ENCODE measurements at places on chromosomes 12 and 14. TPM values are rescaled to one million over a fixed set of nuclear protein-coding genes. Genes with fewer than 3 reads are reported as not detected.

The PA2G4 gene
- total RNA-seq, result 120 TPM

The RIPK3 gene
- total RNA-seq, result 6.8 TPM

The AKAP6 gene
- 11.0 TPM for total RNA-seq

The ALDH1L2 gene
- 3.3 TPM for total RNA-seq

The ADCY4 gene
- 23.4 TPM for total RNA-seq

The RNU4-1 gene
- total RNA-seq, result not detected

The SERPINA10 gene
- not detected for total RNA-seq

The LTA4H gene
- total RNA-seq, result 89.7 TPM

The GLI1 gene
- total RNA-seq, result 2.0 TPM

The KRT8 gene
- total RNA-seq, result 58.1 TPM

The ACSS3 gene
- 4.1 TPM for total RNA-seq

The PMEL gene
- total RNA-seq, result 75.7 TPM

DNA sequence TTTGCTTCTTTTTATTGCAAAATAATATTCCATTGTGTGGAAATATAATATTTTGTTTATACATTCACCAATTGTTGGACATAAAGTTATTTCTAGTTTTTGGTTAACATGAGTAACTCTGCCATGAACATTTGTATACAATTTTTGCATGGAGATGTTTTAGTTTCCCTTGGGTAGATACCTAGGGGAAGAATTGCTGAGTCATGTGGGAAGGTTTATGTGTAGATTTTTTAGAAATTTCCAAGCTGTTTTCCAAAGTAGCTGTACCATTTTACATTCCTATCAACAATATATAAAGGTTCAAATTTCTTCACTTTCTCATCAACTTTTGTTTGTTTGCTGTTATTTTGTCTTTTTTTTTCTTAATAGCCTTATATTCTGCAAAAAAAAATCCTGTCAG, 664.7 kb upstream of the FBXO33 start:
- H3K4me3 ChIP-seq, result no peak overlapping the region
- H3K4me1 ChIP-seq, result no peaks in the 10 kb centered on the region
- no peaks in the 10 kb centered on the region for H3K27me3 ChIP-seq
- no peak overlapping the region for H3K27ac ChIP-seq
- H3K36me3 ChIP-seq, result no peaks in the 10 kb centered on the region
- no peak for DNase-seq

DNA sequence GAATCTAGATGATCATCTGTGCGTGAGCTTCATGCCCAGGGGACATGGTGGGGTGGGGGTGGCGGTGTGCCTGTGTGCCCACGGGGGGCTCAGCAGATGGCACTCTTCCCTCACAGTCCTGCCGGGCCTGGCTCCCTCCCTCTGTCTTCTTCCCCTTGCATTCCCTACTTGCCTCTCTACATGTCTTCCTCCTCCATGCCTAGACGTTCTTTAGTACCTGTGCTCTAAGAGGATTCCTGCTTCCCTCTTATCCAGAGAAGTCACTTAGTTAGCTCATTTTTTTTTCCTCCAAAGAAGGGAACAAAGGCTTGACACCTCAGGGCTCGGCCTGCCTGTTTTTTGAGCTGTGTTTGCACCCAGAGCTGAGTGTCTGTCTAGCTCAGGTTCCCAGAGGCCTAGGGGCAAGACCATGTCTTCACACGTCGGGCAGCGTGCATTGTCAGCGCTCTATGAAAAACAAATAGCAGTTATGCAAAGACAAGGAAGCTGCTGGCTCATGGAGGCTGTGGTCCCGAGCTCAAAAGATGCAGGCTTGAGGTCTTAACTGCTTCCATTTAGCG, 48.8 kb downstream of the NINJ2 start:
- no peak for DNase-seq
- H3K36me3 ChIP-seq, result no peaks in the 10 kb centered on the region
- H3K4me1 ChIP-seq, result peaks cover 35% of the 10 kb centered on the region
- no peaks in the 10 kb centered on the region for H3K27me3 ChIP-seq
- H3K4me3 ChIP-seq, result no peak overlapping the region

GRCh38 chr12:5317556-5317955, 114.4 kb upstream of the NTF3 start:
- H3K27ac ChIP-seq, result no peak overlapping the region
- no peak overlapping the region for H3K4me3 ChIP-seq
- no peaks in the 10 kb centered on the region for H3K36me3 ChIP-seq
- H3K4me1 ChIP-seq, result peaks cover 10% of the 10 kb centered on the region

DNA sequence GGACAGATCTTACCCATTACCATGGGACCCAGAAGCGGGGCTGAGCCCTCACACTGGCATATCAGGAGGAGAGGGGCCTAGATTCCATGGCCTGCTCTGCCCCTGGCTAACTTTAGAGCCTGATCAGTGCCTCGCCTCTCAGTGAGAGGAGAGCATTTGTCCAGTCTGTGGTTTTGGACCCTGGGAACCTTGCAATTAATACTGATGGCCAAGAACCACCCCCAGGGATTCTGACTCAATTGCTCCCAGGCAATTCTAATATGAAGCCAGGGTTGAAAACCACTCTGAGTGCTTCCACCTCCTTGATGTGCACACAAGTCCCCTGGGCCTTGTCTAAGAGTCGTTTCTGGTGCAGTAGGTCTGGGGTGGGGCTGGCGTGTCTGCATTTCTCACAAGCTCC, 67.7 kb downstream of the CALM1 start:
- H3K27me3 ChIP-seq, result no peaks in the 10 kb centered on the region
- H3K4me3 ChIP-seq, result no peak overlapping the region
- no peak overlapping the region for H3K27ac ChIP-seq
- no peak for DNase-seq
- H3K4me1 ChIP-seq, result no peaks in the 10 kb centered on the region
- no peaks in the 10 kb centered on the region for H3K36me3 ChIP-seq

GRCh38 chr14:62117751-62118105, 355.5 kb downstream of the SNAPC1 start:
- H3K36me3 ChIP-seq, result no peaks in the 10 kb centered on the region
- peak overlapping the region; percentile 37 for H3K4me3 ChIP-seq
- H3K27ac ChIP-seq, result no peak overlapping the region
- no peak for DNase-seq
- H3K4me1 ChIP-seq, result peaks cover 16% of the 10 kb centered on the region
- H3K27me3 ChIP-seq, result peaks cover 67% of the 10 kb centered on the region

DNA sequence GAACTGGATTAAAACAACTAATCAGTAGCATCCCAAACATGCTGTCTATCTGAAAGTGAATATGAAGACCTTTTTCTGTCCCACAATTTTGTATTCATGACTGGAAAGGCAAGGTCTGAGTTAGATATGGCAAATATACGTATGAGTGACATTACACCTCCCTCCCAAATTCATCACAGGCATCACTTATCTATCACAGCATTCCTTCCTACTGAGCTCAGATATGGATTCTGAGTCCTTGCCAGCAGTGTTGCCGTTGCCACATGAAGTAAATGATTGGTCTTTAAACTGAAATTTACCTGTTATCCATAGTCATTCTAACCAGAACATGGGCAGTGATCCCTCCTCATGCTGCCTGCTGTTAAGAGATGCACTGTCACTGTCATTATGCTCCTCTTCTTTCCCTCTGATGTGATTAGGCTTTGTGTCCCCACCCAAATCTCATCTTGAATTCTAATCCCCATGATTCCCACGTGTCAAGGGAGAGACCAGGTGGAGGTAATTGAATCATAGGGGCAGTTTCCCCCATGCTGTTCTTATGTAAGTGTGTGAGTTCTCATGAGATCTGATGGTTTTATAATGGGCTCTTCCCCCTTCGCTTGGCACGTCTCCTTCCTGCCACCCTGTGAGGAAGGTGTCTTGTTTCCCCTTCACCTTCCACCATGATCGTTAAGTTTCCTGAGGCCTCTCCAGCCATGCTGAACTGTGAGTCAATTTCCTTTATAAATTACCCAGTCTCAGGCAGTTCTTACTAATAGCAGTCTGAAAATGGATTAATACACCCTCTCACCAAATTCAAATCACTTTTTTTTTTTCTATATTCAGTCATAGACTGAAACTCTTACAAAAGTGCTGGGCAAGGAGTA, 288.4 kb downstream of the NUAK1 start:
- no peak overlapping the region for H3K4me3 ChIP-seq
- H3K4me1 ChIP-seq, result no peaks in the 10 kb centered on the region
- DNase-seq, result no peak
- H3K27me3 ChIP-seq, result no peaks in the 10 kb centered on the region
- H3K27ac ChIP-seq, result no peak overlapping the region

- H3K4me1 ChIP-seq, result no peaks in the 10 kb centered on the region
- no peak overlapping the region for H3K4me3 ChIP-seq
- H3K27ac ChIP-seq, result no peak overlapping the region
- H3K36me3 ChIP-seq, result no peaks in the 10 kb centered on the region
- DNase-seq, result no peak
- H3K27me3 ChIP-seq, result no peaks in the 10 kb centered on the region
Measured at GRCh38 chr12:34350092-34351041, 328.1 kb downstream of the ALG10 start.

DNA sequence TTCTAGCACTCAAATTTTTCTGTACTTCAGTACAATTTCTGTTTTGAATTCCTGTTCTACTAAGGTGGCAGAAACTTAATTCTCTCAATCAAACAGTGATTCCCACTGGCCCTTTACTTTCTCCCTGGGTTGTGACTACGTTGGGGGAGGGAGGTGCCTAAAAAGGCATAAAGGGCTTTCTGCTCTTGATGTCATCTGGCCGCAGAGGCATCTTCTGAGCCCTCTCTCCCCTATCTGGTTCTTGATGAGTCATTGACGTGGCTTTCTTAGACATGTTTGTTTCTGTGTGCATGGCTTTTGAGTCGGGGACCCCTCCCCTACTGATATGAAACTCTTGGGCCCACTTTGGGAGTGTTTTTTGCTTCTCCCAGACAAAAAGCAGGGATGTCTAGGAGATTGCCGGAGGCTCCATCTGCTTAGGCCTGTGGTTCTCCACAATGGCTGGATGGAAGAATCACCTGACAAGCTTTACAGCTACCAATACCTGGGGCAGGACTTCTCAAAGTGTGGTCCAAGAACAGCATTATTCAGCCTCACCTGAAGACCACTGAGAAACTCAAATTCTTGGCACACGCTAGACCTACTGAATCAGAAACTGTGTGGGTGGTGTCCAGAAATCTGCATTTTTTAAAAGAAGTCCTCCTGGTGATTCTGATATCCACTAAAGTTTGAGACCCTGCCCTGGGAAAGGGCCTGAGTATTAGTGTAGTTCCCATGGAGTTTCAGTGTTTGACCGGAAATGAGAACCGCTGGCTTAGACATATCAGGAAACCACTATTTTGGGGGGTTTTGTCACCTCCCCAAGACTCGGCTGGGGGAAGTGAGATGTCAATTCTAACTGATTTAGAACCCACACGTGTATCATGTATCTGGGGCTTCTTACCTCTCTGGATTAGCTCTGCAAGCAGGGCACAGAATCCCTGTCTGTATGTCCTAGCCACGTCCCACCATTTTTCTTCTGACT, 395.7 kb upstream of the PDE3A start:
- DNase-seq, result no peak
- no peaks in the 10 kb centered on the region for H3K36me3 ChIP-seq
- H3K27me3 ChIP-seq, result no peaks in the 10 kb centered on the region
- H3K27ac ChIP-seq, result no peak overlapping the region
- no peak overlapping the region for H3K4me3 ChIP-seq
- peaks cover 9% of the 10 kb centered on the region for H3K4me1 ChIP-seq

DNA sequence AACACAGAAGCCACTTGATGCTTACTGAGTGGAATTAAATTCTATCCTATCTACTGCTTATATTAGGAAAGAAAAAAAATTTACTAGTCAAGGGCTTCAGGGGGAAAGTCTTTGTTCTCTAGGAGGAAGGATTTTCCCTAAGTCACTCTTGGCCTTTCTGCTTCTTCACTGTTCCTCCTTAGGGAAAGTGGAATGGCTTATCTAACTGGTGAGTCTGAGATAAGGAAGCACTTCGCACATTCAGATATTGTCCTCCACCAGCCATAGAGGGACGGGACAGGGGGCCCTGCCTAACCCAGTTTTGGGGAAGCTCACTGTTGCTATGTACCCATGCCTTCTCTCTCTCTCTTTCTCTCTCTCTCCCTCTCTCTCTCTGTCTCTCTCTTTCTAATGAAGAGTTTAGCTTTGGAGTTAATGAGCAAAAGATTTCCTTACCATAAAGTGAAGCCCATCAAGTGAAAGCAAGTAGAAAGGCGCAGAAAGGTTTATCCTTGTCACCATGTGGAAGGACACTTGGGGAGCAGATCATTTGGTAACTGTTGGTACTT, 450.6 kb downstream of the ZFP36L1 start:
- DNase-seq, result no peak
- H3K4me3 ChIP-seq, result no peak overlapping the region
- no peaks in the 10 kb centered on the region for H3K4me1 ChIP-seq
- H3K36me3 ChIP-seq, result no peaks in the 10 kb centered on the region
- H3K27ac ChIP-seq, result no peak overlapping the region

DNA sequence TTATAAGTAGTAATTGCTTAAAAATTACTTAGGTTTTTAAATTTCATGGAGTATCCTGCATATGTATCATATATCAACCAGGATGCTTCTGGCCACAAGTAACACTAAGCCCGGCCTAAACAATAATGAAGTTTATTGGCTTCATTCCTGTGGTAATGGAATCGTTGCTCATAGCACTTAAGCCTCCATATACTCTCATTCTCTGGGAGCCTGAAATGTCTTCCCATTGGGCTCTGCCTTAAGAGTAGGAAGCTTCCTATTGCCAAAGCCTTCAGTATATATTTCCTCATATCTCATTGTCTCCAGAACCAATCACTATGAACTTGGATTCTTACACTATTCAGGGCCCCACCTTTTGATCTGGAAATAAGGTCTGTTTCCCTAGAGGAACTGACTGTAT, 83.8 kb upstream of the DNM1L start:
- no peaks in the 10 kb centered on the region for H3K4me1 ChIP-seq
- H3K36me3 ChIP-seq, result peaks cover 14% of the 10 kb centered on the region
- H3K27ac ChIP-seq, result no peak overlapping the region
- DNase-seq, result no peak
- H3K4me3 ChIP-seq, result no peak overlapping the region

GRCh38 chr14:40903709-40904108, 703.0 kb upstream of the LRFN5 start:
- no peaks in the 10 kb centered on the region for H3K27me3 ChIP-seq
- H3K36me3 ChIP-seq, result no peaks in the 10 kb centered on the region
- no peaks in the 10 kb centered on the region for H3K4me1 ChIP-seq

GRCh38 chr12:102797528-102797927, 119.5 kb downstream of the PAH start:
- H3K27ac ChIP-seq, result no peak overlapping the region
- no peaks in the 10 kb centered on the region for H3K27me3 ChIP-seq
- no peaks in the 10 kb centered on the region for H3K36me3 ChIP-seq

DNA sequence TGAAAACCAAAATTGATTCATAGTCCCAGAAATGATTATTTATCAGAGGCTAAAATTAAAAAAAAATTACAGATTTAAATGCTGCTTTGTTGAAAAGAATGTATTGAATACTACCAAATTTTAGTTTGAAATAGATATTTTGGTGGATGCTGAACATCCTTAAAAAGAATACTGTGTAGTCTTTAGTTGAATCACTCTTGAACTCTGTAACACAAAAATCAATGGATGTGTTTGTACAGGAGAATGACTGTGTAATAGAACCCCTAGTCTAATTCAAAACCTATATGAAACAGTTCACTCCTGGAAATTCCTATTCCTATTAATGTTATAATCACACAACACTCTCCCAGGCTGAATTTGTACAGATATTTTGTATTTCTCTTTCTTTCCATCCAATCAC, 1.5 kb upstream of the TSPAN8 start:
- no peaks in the 10 kb centered on the region for H3K27me3 ChIP-seq
- no peak overlapping the region for H3K4me3 ChIP-seq
- H3K27ac ChIP-seq, result no peak overlapping the region
- no peak for DNase-seq
- no peaks in the 10 kb centered on the region for H3K36me3 ChIP-seq

GRCh38 chr12:65277994-65278575, 398 bp upstream of the MSRB3 start:
- peaks cover 10% of the 10 kb centered on the region for H3K27me3 ChIP-seq
- H3K27ac ChIP-seq, result peak overlapping the region; percentile 73
- no peaks in the 10 kb centered on the region for H3K36me3 ChIP-seq
- peak overlapping the region; percentile 67 for H3K4me3 ChIP-seq
- peak; percentile 78 for DNase-seq

Measured in suprapubic skin (tissue), 4 donors.